ENCODE measurements at places on chromosomes 3 and 15.

- no peak for DNase-seq
Observed at GRCh38 chr3:66803206-66803605, 194.9 kb upstream of the KBTBD8 start.

- no peak for DNase-seq
Observed at GRCh38 chr3:184602372-184603150, 41.0 kb downstream of the EPHB3 start.

DNA sequence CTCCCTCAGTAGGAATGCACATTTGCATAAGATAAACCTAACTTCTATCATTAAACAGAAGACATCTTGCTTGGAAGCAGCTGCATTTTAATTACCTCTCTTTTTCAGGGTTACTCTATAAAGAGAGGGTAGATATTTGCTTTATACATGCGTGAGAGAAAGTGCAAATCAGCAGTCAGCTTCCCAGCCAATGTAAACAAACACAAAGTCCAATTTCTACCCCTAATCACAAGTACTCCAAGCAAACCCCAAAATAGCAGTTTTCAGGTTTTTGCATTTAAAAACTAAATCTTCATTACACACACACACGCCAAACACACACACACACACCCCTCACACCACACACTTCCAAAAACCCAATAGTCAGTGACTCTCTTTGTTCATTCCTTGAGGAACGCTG is 303.9 kb upstream of the ALCAM start:
- DNase-seq, result no peak

DNA sequence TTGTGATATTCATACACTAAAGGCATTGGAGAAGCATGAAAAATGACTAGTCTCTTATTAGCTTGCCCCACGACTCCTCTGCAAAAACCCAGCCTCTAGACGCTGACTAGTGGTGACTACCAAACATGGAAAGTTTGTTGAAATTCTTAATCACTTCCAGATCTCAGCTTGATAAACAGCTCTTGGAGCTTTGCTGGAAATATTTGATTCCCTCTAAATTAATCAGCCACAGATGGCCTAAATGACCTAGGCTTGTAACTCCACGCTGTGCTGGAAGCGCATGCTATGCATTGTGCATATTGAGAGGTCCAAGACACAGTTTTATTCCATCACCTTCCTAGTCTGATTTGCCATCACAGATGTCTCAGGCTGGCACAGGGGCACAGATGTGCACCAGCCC is 244.7 kb upstream of the ST8SIA2 start:
- peak; percentile 85 for DNase-seq

- peak; percentile 85 for DNase-seq
Observed at GRCh38 chr15:49847423-49848281, 226.8 kb downstream of the DTWD1 start.

Data from fibroblast of skin of right quadriceps (primary cell).